ENCODE measurements at places on chromosomes 2 and 18.

- no peak for DNase-seq
Observed at GRCh38 chr18:7697306-7697705, 130.2 kb downstream of the PTPRM start.

DNA sequence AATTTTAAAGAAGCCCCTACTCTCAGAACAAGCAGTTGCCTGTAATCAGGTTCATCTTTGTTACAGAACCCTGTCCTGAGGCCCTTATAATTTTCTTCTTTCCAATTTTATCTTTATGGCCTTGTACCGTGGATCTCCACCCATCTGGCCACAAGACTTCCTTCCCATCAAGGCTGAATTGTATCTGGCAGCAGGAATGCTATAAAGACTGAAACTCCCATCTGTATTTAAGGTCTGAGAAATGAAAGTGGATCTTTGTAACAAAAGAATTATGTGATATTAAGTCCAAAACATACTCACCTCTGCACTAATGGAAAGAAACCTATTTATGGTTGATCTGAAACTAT is 91.8 kb downstream of the METTL8 start:
- DNase-seq, result no peak

DNA sequence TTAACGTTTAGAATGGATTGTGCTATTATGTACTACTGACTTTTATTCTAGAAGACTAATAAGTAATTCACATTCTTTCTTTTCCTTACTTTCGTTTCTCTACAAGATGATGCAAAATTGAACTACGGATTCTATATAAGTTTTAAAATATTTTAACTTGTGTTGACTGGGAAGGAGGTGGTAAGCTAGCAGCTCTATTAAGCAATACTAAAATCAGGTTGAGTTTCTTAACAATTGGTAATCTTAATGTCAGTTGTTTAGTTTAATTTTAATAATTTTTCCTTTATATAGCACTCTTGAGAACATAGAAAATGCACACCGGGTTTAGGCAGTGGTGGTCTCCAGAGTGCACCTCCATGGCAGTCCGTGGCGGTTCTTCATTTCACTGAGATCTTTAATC is 215.2 kb downstream of the MCFD2 start:
- no peak for DNase-seq

DNA sequence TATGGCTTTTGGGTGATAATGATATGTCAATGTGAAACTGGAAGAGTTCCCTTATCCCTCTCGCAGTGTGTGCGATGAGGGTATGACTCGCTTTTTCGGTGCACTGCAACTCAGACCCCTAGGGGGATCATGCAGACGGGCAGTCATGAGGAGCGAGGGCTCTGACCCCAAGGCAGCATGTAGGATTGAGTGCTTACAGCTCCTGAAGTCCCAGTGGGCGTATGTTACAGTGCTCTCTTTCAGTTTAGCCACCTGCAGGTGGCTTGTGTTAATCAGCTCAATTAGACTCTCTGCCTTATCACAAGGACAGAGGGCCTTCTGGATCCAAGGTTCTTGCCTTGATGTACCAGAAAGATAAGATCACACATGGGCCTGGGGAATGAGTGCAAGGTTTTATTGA is 1269.9 kb upstream of the GYPC start:
- DNase-seq, result no peak

DNA sequence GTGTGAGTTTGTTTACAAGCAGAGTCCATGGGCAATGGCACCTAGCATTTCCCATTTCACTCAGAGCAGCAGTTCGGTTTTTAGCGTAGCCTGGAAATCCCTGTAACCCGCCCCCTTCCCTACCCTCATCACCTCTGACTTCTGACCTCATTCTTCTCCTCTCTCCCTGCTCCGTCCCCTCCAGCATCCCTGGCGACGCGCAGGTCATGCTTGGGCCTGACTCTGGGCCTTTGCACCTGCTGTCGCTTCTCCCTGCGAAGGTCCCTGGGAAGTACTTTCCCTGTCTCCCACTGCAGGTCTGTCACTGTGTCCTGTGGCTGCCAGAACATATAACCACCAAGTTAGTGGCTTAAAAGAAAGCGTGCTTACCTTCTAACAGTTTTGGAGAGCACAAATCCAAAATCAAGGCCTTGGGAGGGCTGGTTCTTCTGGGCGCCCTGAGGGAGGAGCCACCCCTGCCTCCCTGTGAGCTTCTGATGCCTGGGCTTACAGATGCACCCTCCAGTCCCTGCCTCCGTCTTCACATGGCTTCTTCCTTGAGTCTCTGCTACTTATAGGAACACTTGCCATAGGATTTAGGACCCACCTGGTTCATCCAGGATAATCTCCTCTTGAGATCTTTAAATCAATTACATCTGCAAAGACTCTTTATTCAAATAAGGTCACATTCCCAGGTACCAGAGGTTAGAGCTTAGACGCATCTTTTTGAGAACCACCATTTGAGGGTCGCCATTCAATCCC is 8.1 kb upstream of the RAB17 start:
- no peak for DNase-seq

DNA sequence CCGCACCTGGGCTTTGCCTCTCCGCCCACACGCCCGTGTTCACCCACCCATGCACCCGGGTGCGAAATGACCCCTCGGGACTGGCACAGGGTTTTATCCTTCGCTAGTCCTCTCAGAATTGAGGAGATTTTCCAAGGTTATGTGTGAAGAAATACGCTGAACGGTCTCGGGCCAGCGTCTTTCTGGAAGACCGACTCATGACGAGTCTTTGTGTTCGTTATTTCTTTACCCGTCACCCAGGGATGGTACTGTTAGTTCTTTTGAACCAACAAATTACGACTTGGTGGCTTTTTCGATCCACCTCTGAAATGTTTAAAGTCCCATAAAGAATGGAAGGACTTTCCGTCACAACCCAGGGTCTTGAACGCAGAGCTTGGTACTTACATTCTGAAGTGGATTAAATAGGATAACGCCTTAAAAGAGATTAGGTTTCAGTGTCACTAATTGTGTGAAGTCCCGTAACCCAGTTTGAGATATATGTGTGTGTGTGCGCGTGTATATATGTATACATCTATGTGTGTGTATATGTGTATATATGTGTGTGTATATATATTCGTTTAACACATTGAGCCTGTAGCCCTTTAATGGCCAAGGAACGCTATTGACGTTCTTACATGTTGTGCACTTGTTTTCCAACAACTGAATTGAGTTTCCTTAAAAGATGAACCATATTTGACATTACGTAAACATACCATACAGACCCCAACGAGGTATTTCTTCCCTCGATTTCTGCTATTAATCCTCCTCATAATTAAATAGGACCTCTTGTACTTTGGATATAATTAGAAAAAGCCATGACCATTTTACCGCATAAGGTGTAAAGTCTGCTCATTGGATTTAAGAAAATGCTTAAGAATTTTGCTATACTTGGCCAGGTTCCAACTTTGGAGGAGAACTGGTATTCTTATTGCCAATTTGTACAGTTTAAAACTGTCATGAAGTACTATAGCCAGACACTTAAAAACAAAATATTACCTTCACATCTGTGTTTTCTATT is 889 bp downstream of the ZC3H15 start:
- DNase-seq, result no peak

DNA sequence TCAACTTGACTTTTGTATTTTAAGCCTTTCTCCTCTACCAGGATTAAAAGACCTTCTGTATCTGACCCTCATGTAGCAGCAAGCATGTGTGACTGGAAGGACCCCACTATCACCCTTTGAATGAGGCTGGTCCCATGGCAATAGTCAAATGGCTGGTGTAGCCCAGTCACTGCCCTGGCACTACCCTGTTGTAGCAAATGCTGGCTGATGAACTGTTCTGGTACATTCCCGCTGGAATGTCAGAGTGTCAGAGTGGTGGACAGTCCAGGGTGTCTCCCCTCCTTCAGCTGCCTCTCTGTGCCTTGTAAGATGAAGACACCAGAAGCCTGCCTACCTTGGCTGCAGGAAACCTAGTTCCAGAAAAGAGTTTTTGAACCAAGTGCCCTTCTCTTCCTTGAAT is 115.7 kb downstream of the ACKR3 start:
- peak; percentile 39 for DNase-seq

DNA sequence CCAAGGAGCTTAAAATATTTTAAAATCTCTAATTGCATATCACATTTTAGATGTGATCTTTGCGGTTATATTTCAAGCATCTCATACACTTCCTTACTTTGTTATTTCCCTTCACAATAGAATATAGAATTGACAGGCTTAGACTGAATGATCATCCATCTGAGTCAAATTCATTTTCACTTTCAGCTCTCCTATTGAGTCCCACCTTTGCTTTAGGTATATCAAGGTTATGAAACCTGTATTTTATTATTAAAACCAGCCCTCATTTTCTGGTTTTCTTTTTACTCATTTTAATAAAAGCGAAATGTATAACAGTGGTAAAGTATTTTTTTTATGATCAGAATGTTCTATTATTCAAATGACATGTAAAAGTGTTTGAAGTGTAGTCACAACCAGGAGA is 162.9 kb upstream of the KYNU start:
- no peak for DNase-seq

GRCh38 chr18:74370115-74370514 is 54.5 kb downstream of the C18orf63 start:
- DNase-seq, result no peak

GRCh38 chr2:105595536-105595935 is 149.2 kb upstream of the NCK2 start:
- DNase-seq, result no peak

- DNase-seq, result no peak
Observed at GRCh38 chr18:7334973-7335568, 104.2 kb downstream of the LRRC30 start.

DNA sequence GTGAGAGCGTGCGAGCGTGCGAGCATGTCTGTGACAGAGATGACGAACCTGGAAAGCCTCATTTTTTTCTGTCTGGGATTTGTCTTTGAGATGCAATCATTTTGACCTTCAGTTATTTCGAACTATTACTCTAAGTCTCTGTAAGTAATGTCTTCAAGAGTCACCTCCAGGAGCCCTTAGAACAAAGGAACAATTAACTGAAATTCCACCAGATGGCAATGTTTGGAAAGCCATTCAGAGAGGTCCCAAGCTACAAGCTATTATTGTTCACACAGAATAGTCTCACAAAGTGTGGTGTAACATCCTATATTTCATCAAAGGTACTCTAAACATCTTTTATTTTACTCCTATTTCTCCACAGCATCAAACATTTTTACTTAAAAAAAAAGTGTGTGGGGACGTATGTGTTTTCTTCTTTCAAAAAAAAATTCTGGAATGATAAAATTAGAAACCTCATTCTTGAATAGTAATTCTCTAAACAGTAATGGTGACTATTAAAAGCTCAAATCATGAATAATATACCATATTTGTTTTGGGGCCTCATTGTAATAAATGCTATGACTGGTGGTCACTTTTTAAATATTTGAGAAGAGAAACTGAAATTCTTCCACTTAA is 35.1 kb upstream of the MAPRE2 start:
- DNase-seq, result no peak

DNA sequence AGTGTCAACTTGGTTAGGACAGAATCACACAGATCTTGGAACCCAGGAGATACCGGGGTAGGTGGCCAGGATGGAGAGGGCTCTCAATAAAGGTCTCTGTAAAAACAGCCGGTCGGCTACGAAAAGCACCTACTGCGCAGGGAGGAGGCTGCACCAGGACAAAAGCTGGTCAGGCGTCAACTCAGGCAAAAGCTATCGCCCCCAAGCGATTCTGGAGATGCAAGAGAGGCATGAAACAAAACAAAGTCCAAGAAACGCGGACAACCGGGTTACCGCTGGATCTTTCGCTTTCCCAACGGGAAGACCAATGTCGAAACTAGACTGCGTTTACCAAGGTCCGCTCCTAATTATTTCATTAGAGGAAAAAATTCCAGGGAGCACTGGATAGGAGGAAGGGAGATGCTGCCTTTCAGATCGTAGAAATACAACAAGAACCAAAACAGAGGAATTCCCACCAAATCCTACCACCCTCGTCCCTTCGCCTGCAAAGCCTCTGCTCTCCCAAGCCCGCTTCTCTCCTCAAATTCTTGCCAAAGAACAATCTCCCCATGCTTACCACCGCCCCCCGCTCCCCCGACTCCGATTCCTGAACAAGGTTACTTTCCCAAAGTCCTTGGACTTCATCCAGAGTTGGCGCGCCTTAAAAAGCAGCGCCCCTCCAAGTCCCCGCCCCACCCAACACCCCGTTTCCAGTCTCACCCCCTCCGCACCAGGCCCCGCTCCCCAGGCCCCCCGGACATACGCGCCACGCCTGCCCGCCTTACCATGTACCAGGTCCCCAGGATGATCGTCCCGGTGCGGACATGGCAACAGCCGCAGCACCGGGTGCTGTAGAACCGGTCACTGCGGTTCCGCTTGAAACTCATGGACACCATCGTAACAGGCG is 539 bp downstream of the LAPTM4A start:
- peak; percentile 82 for DNase-seq

GRCh38 chr2:44233450-44234128 is 41.7 kb upstream of the SLC3A1 start:
- DNase-seq, result no peak

GRCh38 chr18:58567453-58568196 is 61.3 kb downstream of the ALPK2 start:
- DNase-seq, result no peak

DNA sequence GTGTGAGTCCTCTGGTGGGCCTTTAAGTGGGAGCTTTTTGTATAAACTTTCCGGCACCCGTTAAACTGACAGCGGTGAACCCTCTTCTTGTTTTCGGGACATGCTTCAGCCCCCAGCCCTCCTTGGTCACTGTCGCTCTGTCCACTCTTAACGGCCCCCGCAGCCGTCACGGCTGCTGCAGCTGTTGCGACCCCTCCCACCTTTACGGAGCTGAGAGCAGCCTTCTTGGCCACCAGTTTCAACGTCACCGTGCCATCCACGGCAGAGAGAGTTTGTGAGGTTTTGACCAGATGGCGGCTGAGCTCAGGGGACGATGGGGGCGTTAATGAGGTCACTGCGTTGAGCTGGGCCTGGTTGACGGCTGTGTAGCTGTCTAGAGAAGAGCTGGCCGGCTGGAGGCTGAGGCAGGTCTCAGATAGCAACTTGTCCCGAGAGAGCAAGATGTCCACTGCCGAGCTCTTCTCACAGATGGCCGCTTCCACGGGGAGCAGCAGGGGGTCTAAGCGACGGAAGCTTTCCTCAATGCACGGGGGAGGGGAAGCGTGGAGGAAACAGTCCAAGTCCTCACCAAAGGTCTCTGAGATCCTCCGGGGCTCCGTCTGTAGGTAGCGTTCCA is 41.9 kb downstream of the KLF7 start:
- DNase-seq, result no peak

All from cardiac septum (tissue), 1 donor.